ENCODE measurements at places on chromosomes 7 and 10. TPM values are rescaled to one million over a fixed set of nuclear protein-coding genes. Genes with fewer than 3 reads are reported as not detected.

CASP2 gene
- total RNA-seq = 8.4 TPM

SLC16A12 gene
- total RNA-seq = 2.9 TPM

HKDC1 gene
- not detected for total RNA-seq

NXPH1 gene
- not detected for total RNA-seq

CDC14C gene
- not detected for total RNA-seq

- no peak overlapping the region for H3K4me3 ChIP-seq
- H3K27me3 ChIP-seq = no peaks in the 10 kb centered on the region
- H3K4me1 ChIP-seq = no peaks in the 10 kb centered on the region
- DNase-seq = no peak
- H3K36me3 ChIP-seq = no peaks in the 10 kb centered on the region
Measured at GRCh38 chr7:119556436-119556835, 716.5 kb upstream of the KCND2 start.

DNA sequence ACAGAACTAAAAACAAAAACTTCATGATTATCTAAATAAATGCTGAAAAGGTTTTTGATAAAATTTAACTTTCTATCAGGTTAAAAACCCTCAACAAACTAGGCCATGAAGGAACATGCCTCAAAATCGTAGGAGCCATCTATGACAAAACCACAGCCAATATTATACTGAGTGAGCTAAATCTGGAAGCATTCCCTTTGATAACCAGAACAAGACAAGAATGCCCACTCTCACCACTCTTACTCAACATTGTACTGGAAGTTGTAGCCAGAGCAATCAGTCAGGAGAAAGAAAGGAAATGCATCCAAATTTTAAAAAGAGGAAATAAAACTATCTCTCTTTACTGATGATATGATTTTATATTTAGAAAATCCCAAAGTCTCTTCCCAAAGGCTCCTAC is 228.7 kb downstream of the CHRM2 start:
- no peak overlapping the region for H3K4me3 ChIP-seq
- no peaks in the 10 kb centered on the region for H3K27me3 ChIP-seq
- no peak for DNase-seq
- H3K36me3 ChIP-seq = no peaks in the 10 kb centered on the region
- H3K4me1 ChIP-seq = no peaks in the 10 kb centered on the region
